ENCODE measurements at places on chromosomes 3 and 15.

DNA sequence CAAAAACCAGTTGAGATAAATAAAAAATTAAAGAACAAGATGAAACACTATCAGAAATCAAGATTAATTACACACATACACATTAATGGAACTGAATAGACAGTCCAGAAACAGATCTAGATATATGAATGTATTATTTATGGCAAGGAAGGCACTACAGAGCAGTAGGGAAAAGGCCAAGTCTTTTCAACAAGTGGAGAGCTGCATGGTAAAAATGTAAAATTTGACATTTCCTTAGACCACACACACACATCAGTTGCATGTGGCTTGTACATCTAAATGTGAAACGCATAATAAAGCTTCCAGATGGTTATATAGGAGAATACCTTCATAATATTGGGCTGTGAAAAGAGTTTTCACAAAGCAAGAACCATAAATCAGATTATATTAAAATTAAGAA is 57.8 kb upstream of the ASB14 start:
- no peak for DNase-seq

- DNase-seq, result no peak
Measured at GRCh38 chr15:65666257-65666656, 44.5 kb downstream of the SLC24A1 start.

DNA sequence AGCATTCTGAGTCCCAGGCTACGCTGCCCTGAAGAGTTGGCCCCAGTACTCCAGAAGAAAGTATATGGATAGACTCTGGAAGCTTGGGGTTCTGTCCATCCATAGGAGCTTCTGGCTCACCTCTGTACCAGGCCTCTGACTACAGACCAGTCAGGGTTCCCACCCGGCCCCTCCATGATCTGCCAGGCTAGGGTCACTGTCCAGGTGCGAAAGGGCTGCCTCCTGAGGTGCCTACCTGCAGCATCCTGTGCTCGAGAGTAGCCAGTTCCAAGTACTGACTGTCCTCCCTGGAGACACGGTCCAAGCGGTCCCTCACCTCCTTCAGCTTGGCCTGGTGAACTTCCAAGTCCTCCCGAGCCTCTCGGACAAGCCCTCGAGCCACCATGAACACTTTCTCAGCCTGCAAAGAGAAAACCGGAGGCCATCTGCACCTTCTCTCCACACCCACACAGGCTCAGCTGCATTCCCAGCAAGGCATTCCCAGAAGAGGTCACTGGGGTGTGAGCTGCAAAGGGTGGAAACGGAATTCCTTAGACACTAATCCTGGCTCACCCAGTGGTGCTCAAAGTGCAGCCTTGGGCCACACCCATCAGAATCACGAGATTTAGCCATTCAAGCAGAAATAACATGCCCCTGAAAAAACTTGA is 3.7 kb upstream of the PLXNB1 start:
- DNase-seq, result no peak

DNA sequence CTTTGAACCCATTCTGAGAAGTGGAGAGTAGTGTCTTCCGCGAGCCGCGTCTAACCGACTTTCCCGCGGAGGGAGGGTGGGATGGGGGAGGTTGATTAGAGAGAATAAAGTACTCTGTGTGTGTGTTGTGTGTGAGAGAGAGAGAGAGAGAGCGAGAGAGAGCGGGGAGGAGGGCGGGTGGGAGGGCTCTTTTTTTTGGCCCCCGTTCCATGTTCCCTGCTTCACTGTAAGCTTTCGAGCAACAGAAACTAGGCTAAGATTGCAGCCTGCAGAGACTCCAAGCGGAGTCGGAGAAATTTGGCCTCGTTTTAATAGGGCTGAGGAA is 1.6 kb upstream of the MEIS2 start:
- no peak for DNase-seq

DNA sequence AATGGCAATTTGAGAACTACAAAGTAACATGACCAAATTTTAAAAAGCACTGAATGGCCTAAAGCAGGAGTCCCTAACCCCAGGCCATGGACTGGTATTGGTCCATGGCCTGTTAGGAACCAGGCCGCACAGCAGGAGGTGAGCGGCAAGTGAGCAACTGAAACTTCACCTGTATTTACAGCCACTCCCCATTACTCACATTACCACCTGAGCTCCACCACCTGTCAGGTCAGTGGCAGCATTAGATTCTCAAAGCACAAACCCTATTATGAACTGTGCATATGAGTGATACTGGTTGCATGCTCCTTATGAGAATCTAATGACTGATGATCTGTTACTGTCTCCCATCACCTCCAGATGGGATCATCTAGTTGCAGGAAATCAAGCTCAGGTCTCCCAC is 48.8 kb downstream of the SENP7 start:
- no peak for DNase-seq

DNA sequence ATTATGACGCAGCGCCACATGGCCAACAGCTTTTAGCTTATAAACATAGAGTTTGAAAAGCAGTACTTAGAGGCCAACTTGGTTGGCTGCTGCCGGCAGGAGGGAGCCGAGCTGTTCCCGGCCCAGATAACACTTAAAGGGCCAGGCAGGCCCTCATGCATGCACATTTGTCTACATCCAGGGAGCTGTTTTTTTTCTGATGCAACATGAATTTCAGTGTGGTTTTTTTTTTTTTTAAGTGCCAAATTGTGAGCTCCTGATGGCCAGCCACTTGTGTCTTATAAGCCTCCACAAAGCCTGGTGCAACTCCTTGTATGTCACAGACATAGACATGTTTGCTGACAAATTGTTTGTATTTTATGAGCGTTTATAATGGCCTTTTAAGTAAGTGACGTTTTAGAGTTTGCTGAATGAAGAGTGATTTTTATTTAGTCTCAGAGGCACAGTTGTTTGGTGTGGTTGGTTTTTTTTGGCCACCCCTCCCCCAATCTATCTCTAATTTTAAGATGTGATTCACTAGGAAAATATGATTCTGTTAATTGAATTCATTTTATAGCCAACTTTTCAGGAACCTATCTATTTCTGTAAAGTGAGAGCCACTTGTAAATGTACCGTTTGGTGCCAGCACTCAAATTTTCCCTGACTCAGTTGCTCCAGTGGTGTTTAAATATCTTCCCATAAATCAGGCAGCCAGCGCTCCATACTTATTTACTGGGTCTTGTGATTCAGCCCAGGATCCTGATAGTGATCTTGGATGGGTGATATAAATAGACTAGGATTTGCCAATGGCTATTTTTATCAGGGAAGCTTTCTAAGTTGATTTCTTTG is 134.3 kb downstream of the VGLL4 start:
- DNase-seq, result no peak

DNA sequence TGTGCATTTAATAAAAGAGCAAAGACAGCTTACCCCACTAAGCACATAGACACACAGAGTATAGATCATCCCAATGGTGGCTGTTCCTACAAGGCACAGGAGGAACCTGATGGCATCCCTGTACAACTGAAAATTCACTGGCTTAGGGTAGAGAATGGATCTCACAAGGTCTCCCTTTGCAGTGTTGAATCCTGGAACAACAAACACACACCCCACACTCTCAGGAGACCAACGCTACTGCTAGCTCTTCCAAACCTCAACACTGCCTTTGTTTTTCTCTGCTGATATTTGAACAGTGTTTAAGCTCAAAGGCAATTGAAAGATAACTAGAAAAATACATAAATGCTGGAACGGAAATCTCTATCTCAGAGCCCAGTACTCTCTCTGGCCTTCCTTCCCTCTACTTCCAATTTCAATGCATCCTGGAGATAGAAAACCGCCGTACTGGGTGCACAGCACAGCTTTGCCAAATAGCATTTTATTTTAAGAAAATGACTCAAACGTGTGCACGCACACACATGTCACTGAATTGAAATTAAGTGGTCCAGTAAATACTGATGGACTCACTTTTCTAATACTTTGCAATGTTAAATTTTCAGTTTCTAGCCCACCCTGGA is 87.5 kb upstream of the ATP13A5 start:
- DNase-seq, result no peak

GRCh38 chr3:185316740-185317412 is 46.1 kb upstream of the MAP3K13 start:
- no peak for DNase-seq

DNA sequence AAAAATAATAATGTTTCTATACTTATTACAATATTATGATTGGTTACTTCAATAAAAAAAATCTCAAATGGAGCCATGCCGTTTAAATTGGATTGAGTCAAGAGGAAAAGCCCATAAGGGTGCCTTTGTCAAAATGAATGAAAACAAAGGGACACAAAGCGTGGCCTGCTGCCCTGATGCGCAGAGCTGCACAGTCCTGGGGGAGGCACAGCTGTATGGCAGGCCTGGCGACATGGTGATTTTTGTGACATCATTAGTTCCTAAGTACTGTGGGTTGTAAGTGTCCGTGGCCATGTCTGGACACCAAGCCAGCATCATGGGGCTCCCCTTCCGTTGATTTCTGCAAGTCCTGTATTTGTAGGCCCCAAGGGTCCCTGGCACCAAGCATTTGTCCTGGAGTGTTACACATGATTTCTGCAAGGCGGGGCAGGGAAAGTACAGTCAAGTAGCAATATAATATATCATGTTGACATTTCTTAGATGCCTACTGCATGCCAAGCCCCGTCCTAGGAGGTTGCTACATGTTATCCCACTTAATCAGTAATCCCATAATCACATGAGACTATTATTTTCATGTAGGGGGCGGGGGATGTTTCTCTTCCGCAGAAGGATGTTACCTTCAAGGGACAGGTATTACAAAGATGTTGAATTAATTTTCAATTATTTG is 59.7 kb downstream of the GHSR start:
- no peak for DNase-seq

DNA sequence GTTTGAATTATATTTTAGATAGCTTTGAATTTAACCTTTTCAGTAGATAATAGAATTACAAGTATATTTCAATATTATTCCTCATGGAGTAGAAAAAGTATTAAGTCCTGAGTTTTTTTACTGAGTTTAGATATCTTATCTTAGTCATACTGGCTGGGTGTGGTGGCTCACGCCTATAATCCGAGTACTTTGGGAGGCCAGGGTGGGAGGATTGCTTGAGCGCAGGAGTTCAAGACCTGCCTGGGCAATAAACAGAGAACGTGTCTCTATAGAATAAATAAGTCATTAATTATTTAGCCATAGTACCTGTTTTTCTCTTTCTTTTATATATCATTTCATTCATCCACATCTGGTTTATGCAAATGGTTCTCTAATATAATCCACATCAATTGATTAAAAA is 9.9 kb downstream of the RAP2B start:
- DNase-seq, result no peak

GRCh38 chr3:176416870-176417269 is 780.4 kb downstream of the TBL1XR1 start:
- no peak for DNase-seq

GRCh38 chr3:74121761-74122160 is 492.7 kb downstream of the CNTN3 start:
- no peak for DNase-seq

GRCh38 chr15:20340931-20341661 is 200.5 kb downstream of the GOLGA6L6 start:
- DNase-seq, result no peak

DNA sequence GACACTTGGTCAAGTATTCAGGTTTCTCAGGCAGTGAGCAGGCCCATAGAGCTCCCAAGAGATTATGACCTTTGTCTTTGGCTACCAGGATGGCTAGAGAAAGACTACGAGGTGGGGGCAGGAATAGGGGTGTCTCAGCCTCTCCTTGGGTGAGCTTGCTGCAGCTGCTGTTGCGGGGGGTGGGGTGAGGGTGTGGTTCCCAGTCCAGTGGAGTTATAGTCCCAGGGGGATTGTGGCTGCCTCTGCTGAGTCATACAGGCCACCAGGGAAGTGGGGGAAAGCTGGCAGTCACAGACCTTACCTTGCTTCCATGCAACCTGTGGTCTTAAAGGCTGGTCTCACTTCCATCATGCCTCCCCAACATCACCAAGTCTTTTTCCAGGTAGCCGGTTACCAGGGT is 31.7 kb downstream of the ATP2C1 start:
- DNase-seq, result no peak
